T-helper 17 cell (primary cell): ENCODE measurements at places on chromosomes 12 and 14.

GRCh38 chr12:52614381-52615207 is 3.8 kb downstream of the KRT73 start:
- peaks cover 2% of the 10 kb centered on the region for H3K36me3 ChIP-seq
- DNase-seq: no peak
- H3K27me3 ChIP-seq: peaks cover 37% of the 10 kb centered on the region
- H3K4me3 ChIP-seq: no peak overlapping the region
- peaks cover 31% of the 10 kb centered on the region for H3K4me1 ChIP-seq
- peak overlapping the region; percentile 91 for H3K27ac ChIP-seq

- no peak overlapping the region for H3K4me3 ChIP-seq
- peaks cover 6% of the 10 kb centered on the region for H3K4me1 ChIP-seq
- peaks cover 2% of the 10 kb centered on the region for H3K36me3 ChIP-seq
Measured at GRCh38 chr12:112294793-112295192, 87.4 kb downstream of the HECTD4 start.

DNA sequence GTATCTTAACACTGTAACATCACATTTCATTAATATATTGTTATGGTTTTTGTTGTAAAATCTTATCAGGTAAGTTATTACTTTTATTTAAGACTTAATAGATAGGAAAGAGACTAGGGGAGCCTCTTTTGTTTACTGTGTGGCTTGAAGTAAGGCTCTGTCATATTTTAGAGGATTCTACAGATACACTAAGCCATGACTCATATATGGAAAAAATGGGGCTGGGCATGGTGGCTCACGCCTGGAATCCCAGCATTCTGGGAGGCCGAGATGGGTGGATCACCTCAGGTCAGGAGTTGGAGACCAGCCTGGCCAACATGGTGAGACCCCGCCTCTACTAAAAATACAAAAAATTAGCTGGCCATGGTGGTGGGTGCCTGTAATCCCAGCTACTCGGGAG is 23.6 kb upstream of the NPFF start:
- H3K27ac ChIP-seq: no peak overlapping the region
- no peaks in the 10 kb centered on the region for H3K27me3 ChIP-seq
- peaks cover 10% of the 10 kb centered on the region for H3K36me3 ChIP-seq

DNA sequence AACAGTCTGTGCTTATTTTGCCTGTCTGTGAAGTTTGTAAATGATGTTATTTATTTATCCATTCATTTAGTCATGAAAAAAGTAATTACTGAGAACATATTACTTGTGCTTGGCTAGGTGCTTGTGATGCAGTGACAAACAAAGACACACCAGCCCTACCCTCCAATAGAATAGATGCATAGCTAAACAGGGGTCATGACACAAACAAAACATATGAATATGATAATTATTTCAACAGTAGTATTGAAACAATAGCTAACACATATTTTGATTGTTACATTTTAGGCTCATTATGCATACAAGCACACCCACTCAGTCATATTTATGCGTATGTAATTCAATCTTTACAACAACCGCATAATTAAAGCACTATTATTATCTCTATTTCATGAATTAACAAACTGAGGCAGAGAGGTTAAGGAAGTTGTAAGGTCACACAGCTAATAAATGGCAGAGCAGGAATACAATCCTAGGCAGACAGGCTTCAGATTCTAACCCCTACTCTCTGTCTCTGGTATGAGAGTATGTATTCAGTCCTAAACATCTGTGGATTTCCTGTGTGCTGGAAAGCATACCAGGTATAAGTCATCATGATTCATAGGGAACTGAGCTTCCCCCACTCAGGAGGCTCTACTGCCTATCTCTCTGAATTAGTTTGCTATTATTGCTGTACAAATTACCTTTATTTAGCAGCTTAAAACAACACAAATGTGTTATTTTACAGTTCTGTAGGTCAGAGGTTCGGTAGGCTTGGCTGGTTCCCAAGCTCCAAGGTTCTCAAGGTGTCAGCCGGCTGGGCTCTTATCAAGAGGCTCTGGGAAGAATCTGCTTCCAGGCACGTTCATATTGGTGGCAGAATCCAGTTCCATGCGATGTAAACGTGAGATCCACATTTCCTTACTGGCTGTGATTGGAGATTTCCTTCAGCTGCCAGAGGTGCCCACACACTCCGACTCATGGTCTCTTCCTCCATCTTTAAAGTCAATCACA is 509.4 kb downstream of the GALC start:
- no peak overlapping the region for H3K27ac ChIP-seq
- DNase-seq: no peak
- H3K4me3 ChIP-seq: no peak overlapping the region
- no peaks in the 10 kb centered on the region for H3K27me3 ChIP-seq
- H3K36me3 ChIP-seq: no peaks in the 10 kb centered on the region

DNA sequence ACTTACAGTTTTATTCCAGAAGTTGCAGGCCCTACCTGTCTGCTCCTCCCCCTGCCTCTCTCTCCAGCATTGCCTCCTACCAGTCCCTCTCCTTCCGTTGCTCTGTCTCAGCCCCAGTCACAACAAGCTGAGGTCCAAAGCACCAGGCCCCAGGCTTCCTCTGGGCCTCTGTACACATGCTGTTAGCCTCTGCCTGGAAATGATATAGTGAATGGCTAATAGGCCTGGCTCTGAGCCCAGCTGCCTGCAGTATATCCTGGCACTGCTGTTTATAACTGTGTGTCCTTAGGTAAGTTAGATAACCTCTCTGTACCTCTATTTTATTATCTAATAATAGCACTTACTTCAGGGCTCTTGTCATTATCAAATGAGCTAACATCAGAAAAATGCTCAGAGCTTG is 114.9 kb upstream of the PWP1 start:
- no peak overlapping the region for H3K27ac ChIP-seq
- H3K4me3 ChIP-seq: no peak overlapping the region
- H3K4me1 ChIP-seq: peaks cover 15% of the 10 kb centered on the region

GRCh38 chr14:72708708-72709475 is 185.0 kb downstream of the DPF3 start:
- no peak overlapping the region for H3K4me3 ChIP-seq
- H3K27ac ChIP-seq: no peak overlapping the region
- H3K4me1 ChIP-seq: peaks cover 8% of the 10 kb centered on the region
- H3K36me3 ChIP-seq: peaks cover 3% of the 10 kb centered on the region
- DNase-seq: no peak

GRCh38 chr14:42929806-42930480 is 1323.3 kb downstream of the LRFN5 start:
- DNase-seq: no peak
- peaks cover 2% of the 10 kb centered on the region for H3K36me3 ChIP-seq
- H3K4me3 ChIP-seq: no peak overlapping the region
- no peak overlapping the region for H3K27ac ChIP-seq

GRCh38 chr14:32968972-32969544 is 30.4 kb downstream of the NPAS3 start:
- no peak overlapping the region for H3K27ac ChIP-seq
- H3K27me3 ChIP-seq: peaks cover 5% of the 10 kb centered on the region
- no peaks in the 10 kb centered on the region for H3K4me1 ChIP-seq
- peaks cover 3% of the 10 kb centered on the region for H3K36me3 ChIP-seq
- DNase-seq: no peak
- H3K4me3 ChIP-seq: no peak overlapping the region

GRCh38 chr12:118359541-118359915 is 13.2 kb downstream of the TAOK3 start:
- no peaks in the 10 kb centered on the region for H3K36me3 ChIP-seq
- peak overlapping the region; percentile 92 for H3K4me3 ChIP-seq
- peak overlapping the region; percentile 90 for H3K27ac ChIP-seq
- H3K27me3 ChIP-seq: no peaks in the 10 kb centered on the region

- no peaks in the 10 kb centered on the region for H3K36me3 ChIP-seq
- no peaks in the 10 kb centered on the region for H3K27me3 ChIP-seq
- no peak overlapping the region for H3K4me3 ChIP-seq
- no peaks in the 10 kb centered on the region for H3K4me1 ChIP-seq
- no peak overlapping the region for H3K27ac ChIP-seq
- no peak for DNase-seq
Measured at GRCh38 chr12:16299403-16299802, 21.9 kb upstream of the SLC15A5 start.

DNA sequence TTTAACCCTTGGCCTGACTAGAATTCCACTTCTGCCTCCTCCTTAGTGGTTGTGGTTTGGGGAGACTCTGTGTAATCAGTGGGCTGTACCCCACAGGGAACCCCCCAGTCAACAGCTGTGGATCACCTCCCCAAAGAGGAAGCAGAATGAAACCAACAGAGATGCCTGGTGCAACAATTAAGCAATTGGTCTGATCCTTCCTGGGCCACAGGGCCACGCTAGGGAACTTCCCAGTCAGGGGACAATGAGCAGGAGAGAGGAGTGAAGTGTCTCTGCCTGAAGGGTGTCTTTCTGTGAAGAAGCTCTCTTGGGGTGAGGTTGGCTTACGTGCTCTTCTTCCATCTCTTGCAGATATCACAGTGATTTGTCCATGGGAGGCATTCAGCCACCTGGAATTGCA is 8.2 kb downstream of the PDE6H start:
- DNase-seq: no peak
- H3K4me3 ChIP-seq: no peak overlapping the region
- peaks cover 45% of the 10 kb centered on the region for H3K4me1 ChIP-seq
- H3K27ac ChIP-seq: peak overlapping the region; percentile 62

DNA sequence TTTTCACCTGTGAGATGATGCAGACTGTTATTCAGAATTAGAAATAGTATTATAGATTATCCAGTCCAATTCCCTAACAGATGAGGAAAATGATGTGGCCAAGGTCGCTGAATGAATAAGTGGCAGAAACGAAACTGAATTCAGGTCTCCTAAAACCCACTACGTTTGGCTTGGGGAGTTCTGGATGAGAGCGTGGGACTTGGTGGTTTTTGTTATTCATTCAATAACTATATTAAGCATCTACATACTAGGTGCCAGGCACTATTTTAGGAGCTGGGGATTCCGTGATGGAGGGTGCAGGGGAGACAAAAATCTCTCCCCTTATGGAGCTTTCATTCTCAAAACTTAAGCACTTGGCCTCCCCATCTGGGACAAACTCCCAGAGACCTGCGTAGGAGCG is 813 bp upstream of the CCDC184 start:
- H3K4me3 ChIP-seq: peak overlapping the region; percentile 96
- DNase-seq: no peak
- peaks cover 11% of the 10 kb centered on the region for H3K36me3 ChIP-seq
- H3K27me3 ChIP-seq: peaks cover 46% of the 10 kb centered on the region
- H3K27ac ChIP-seq: peak overlapping the region; percentile 90
